ENCODE measurements at places on chromosomes 4 and X. TPM values are rescaled to one million over a fixed set of nuclear protein-coding genes. Genes with fewer than 3 reads are reported as not detected.

The SOWAHD gene
- total RNA-seq, result 0.50 TPM

The PPP2R3B gene
- 44.7 TPM for total RNA-seq

The ASMT gene
- total RNA-seq, result 0.70 TPM

The TASL gene
- 2.6 TPM for total RNA-seq

The TRAM1L1 gene
- total RNA-seq, result 0.19 TPM

The RBMXL3 gene
- not detected for total RNA-seq

The DCAF4L1 gene
- total RNA-seq, result 0.24 TPM

The ABCG2 gene
- 2.3 TPM for total RNA-seq

GRCh38 chrX:906586-906985 lies 276.0 kb downstream of the SHOX start:
- H3K4me1 ChIP-seq, result no peaks in the 10 kb centered on the region
- H3K27ac ChIP-seq, result no peak overlapping the region
- no peak for DNase-seq
- no peaks in the 10 kb centered on the region for H3K36me3 ChIP-seq

DNA sequence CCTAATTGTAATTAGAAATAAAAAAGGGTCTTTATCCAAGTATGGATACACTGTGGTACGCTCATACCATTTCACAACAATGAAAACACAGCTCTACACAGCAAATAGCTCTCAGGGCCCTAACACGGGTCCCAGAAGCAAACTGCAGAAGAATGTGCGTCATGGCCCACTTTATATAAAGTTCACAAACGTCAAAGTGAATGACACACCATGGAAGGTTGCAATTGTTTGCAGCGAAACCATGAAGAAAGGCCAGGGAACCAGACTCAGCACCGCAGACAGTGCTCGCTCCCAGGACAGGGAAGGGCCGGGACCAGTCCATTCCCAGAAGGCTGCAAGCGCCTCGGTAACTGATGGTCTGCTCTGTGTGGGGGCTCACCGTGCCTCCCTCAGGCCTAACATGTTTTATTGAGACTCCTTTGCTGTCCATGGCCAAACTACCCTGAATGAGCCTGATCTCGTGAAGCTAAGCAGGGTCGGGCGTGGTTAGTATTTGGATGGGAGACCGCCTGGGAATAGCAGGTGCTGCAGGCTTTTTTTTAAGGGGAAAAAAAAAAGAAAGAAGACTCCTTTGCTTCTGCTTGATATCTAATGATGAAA lies 47.8 kb downstream of the ACOX3 start:
- H3K36me3 ChIP-seq, result peaks cover 8% of the 10 kb centered on the region
- peak overlapping the region; percentile 25 for H3K4me3 ChIP-seq
- no peaks in the 10 kb centered on the region for H3K27me3 ChIP-seq
- peak overlapping the region; percentile 91 for H3K27ac ChIP-seq
- H3K4me1 ChIP-seq, result peaks cover 10% of the 10 kb centered on the region

DNA sequence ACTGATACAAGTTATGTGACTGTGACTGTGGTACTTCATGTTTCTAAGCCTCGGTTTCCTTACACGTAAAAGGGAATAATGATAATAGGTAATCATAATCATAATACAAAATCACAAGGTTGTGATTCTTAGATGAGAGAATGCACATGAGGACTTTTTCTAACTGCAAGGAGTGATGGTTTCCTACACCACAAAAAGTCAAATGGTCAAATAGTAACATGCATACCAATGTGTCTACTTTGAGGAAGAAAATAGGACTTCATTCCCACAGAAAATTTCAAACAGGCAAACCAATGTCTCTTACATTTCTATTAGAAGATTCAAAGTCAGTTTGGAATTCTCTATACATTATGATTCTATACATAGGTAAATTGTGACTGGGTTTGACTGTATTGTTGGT lies 368.7 kb upstream of the FTHL17 start:
- H3K36me3 ChIP-seq, result no peaks in the 10 kb centered on the region
- peaks cover 9% of the 10 kb centered on the region for H3K27me3 ChIP-seq
- no peak overlapping the region for H3K4me3 ChIP-seq
- DNase-seq, result no peak
- H3K4me1 ChIP-seq, result no peaks in the 10 kb centered on the region

DNA sequence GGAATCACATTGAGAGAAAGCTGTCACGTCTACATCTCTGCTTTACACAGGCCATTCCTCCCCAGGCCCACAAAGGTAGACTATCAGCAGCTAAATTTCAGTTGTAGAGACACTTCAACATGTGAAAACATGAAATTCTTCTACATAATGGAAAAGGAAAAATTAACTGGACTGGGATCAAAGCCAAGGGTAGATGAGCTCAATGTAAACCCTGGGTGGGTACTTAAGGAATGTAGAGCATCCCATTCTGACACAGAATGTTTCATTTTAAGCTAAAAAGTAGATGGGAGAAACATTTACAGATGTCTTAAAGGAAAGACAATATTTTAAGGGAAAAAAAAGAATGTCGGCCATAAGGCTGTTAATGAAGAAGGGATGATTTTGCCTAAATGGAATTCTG lies 51.3 kb upstream of the NPNT start:
- no peaks in the 10 kb centered on the region for H3K27me3 ChIP-seq
- peaks cover 2% of the 10 kb centered on the region for H3K36me3 ChIP-seq
- H3K4me1 ChIP-seq, result no peaks in the 10 kb centered on the region
- H3K27ac ChIP-seq, result no peak overlapping the region

- H3K27me3 ChIP-seq, result no peaks in the 10 kb centered on the region
- H3K4me1 ChIP-seq, result peaks cover 6% of the 10 kb centered on the region
- no peak overlapping the region for H3K27ac ChIP-seq
Observed at GRCh38 chr4:17688011-17688441, 73.6 kb downstream of the MED28 start.

DNA sequence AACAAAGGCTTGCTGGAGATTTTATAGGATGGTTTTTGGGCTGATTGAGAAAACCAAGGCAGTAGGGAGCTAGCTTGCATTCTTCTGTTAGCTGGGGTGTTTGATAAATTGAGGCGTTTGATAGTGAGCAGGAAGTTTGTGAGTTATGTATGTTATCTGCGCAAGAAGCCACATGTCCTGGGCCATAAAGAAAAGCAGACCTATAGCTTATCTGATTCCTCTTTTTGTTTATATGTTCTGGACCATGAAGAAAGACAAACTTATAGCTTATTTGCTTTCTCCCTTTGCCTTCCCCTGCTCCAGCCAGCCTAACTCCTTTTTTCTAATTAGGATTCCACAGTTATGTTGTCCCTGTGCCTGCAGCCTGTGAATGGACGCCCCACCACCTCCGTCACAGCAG lies 9.2 kb downstream of the HNRNPH2 start:
- H3K4me1 ChIP-seq, result peaks cover 43% of the 10 kb centered on the region
- peaks cover 19% of the 10 kb centered on the region for H3K27me3 ChIP-seq
- H3K4me3 ChIP-seq, result peak overlapping the region; percentile 83
- H3K27ac ChIP-seq, result peak overlapping the region; percentile 96
- H3K36me3 ChIP-seq, result peaks cover 6% of the 10 kb centered on the region

- no peak for DNase-seq
- H3K27me3 ChIP-seq, result peaks cover 3% of the 10 kb centered on the region
- H3K4me3 ChIP-seq, result no peak overlapping the region
- H3K36me3 ChIP-seq, result no peaks in the 10 kb centered on the region
Observed at GRCh38 chrX:119381349-119381944, 17.7 kb upstream of the SLC25A43 start.

DNA sequence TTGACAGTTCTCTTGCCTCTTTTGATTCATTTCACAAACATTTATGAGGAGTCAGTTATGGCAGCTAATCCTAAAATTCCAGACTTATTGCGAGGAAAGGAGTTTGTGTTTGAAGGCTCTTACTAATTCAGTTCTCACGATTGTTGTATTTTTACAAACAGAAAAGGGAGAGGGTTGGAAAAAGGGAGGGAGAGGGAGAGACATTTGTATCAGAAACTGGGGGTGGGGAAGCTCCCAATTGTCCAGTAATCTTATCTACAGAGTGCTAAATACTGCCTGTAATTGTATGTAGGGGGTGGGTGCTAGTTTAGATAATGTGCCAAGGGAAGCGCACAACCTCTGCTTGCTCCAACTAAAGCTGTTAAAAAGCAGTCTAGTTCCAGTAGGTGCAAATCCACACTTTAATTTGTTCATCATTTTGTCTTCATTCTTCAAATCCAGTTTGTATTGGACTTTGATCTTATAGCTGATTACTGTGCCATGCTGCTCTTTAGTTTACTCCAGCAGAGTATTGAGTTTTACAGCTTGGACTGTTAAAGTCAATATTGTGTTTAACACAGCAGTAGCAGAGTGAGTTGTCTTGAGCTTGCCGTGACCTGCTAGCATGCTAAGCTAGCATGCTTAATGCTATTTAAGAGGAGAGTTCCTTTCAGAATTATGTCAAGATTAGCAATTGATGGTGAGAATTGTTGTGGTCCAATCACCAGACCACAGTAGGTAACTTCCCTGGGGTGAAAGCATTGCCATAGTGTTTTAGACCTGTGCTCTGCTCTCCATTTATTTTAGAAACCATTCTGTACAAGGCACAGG lies 13.9 kb downstream of the FNIP2 start:
- H3K27me3 ChIP-seq, result no peaks in the 10 kb centered on the region
- H3K36me3 ChIP-seq, result peaks cover 1% of the 10 kb centered on the region
- H3K4me1 ChIP-seq, result peaks cover 50% of the 10 kb centered on the region
- no peak overlapping the region for H3K27ac ChIP-seq

DNA sequence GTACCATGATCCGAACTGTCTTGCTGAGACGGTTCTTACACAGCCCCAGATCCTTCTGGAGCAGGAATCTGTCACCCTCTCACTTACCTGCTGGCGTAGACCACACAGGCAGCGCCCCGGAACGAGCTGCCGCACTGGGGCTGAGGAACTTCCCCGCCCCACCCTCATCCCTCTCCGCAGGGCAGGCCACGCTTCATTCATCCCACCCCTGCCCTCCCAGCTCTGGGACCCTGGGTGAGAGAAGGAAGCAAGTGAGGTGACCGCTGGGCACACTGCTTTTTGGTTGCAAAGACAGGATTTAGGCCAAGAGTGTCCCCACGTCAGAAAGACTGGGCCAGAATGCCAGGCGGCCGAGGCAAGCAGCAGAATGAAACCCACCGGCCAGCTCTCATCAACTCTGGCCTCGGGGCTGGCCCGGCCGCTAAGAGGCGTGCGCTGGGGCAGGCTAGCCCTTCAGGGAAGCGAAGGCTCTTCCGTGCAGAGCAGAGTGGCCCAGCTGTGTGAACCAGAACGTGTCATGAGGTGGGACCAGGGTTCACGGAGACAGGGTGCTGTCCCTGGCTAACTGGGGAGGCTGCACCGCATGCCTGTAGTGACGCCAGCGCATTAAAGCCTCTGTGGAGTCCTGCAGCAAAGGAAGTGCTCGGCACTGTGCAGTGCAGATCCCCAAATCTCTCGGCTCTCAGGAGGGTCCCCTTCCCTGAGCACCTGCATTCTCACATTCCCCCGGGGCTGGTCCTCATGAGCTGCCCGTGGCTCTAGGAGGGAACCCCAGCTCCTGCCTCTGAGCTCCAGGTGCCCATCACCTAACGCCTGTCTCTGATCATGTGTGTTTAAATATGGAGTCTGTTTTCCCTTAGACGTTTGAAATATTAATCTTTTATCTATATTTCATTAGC lies 6.4 kb downstream of the LRPAP1 start:
- H3K27ac ChIP-seq, result no peak overlapping the region
- no peak overlapping the region for H3K4me3 ChIP-seq
- DNase-seq, result no peak
- H3K36me3 ChIP-seq, result peaks cover 2% of the 10 kb centered on the region
- no peaks in the 10 kb centered on the region for H3K27me3 ChIP-seq
- peaks cover 11% of the 10 kb centered on the region for H3K4me1 ChIP-seq

GRCh38 chrX:143674926-143675325 lies 39.0 kb upstream of the SLITRK4 start:
- H3K27ac ChIP-seq, result no peak overlapping the region
- H3K27me3 ChIP-seq, result peaks cover 7% of the 10 kb centered on the region
- no peaks in the 10 kb centered on the region for H3K4me1 ChIP-seq
- DNase-seq, result no peak

DNA sequence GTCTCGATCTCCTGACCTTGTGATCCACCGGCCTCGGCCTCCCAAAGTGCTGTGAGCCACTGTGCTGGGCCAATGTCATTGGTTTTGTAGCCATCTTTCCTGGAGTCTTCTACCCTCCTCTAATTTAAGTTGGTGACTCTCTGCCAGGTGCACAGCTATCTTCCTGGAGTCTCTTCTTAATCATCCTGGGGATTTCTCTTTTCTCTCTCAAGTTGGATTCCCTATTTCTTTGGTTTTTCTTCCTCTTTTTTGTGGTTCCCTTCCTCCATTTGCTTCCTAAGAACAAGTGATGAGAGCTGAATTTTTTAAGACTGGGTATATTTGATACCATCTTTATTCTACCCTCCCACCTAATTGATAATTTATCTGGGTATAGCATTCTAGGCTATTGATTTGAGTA lies 113.8 kb downstream of the SYNPO2 start:
- H3K27me3 ChIP-seq, result peaks cover 11% of the 10 kb centered on the region
- no peaks in the 10 kb centered on the region for H3K36me3 ChIP-seq
- H3K4me3 ChIP-seq, result no peak overlapping the region
- H3K27ac ChIP-seq, result no peak overlapping the region

GRCh38 chr4:93743022-93743421 lies 85.5 kb upstream of the ATOH1 start:
- no peaks in the 10 kb centered on the region for H3K4me1 ChIP-seq
- no peak overlapping the region for H3K27ac ChIP-seq
- H3K4me3 ChIP-seq, result no peak overlapping the region
- H3K36me3 ChIP-seq, result no peaks in the 10 kb centered on the region
- DNase-seq, result no peak

DNA sequence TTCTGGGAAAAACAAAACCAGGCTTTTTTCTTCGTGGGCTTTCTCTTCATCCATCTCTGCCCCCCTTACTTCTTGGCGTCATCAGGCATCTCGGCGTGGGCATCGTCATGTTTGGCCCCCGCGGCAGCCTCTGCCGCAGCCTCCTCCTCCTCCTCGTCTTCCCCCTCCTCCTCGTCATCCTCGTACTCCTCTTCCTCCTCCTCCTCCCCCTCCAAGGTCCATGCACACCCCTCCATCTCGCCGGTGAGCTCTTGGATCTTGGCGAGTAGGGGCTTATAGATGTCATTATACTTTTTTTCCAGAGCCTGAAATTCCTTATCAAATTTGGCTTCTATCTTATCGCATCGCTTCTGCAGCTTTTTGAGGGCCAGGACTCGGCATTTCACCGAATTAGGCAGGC lies 488 bp downstream of the NAP1L5 start:
- peaks cover 18% of the 10 kb centered on the region for H3K4me1 ChIP-seq
- H3K4me3 ChIP-seq, result peak overlapping the region; percentile 94
- peak overlapping the region; percentile 88 for H3K27ac ChIP-seq
- peaks cover 4% of the 10 kb centered on the region for H3K36me3 ChIP-seq
- DNase-seq, result peak; percentile 14

GRCh38 chr4:7415927-7416686 lies 18.6 kb downstream of the PSAPL1 start:
- peaks cover 18% of the 10 kb centered on the region for H3K27me3 ChIP-seq
- no peaks in the 10 kb centered on the region for H3K36me3 ChIP-seq
- no peak for DNase-seq
- no peak overlapping the region for H3K27ac ChIP-seq
